ENCODE measurements at places on chromosomes 3 and 15.

- DNase-seq: no peak
Measured at GRCh38 chr3:127197300-127198189, 4.6 kb downstream of the PRR23E start.

GRCh38 chr3:117063930-117064329 is 354.4 kb downstream of the TUSC7 start:
- DNase-seq: no peak

DNA sequence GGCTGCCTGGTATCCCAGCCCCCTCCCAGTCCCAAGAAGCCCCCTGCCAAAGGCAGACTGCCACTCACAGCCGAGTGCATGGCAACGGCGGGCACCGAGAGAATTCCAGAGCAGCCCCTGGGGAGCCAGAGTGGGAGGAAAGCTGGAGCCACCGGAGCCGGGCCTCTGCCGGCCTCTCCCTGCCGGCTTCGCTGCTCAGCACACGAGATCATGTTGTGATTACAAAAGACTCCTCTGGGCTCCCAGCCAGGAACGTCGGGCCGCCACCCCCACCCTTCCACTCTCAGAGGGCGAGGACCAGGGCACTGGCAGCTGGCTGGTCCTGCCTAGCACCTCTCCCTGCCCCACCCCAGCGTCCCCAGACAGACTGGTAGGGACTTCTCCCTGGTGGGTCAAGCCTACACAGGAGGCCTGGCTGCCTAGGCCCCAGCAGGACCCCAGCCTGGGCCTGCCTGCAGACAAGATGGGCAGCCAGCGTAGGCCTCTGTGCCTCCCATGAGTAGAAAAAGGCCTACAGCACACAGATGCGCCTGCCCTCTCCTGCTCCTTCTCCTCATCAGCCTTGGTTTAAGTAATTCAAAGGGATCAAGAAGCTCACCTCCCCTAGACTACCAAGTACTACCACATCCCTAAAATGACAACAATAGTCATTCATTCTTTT is at the start of gene CCDC9B:
CCDC9B (minus strand) TSS at position 200 of the 661 bp plus-strand sequence; CDS start at position 80, 120 bp downstream.
- DNase-seq: no peak

DNA sequence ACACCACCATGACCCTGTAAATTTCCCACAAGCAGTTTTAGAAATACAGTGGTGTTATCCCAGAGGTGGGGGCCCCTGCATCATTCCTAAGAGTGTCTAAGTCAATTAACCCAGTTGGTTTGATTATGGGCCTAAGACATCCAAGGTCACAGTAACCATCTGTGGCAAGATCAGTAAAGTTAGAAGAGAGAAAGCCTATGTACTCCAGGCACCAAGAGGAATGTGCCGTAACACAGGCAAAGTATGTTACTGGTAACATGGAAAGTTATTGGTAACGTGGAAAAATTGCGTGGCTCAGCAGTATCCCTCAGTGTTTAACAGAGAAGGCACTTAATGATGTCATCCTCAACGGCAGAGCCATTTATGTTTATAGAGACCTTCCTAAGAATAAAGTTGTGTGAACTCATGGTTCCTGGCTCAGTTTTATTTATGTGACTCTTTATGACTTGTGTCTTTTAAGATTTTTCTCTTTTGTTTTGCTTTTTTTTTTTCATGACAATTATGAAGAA is 144.1 kb upstream of the RASGRP1 start:
- DNase-seq: no peak

DNA sequence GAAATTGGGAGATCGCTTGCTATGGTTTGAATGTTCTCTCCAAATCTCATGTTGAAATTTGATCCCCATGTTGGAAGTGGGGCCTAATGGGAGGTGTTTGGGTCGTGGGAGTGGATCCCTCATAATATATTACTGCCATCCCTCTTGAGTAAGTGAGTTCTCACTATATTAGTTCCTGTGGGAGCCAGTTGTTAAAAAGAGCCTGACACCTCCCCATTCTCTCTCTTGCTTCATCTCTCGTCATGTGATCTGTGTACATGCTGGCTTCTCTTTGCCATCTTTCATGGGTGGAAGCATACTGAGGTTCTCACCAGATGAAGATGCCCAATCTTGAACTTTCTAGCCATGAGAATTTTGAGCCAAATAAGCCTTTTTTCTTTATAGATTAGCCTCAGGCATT is 43.0 kb upstream of the IL20RB start:
- DNase-seq: no peak

DNA sequence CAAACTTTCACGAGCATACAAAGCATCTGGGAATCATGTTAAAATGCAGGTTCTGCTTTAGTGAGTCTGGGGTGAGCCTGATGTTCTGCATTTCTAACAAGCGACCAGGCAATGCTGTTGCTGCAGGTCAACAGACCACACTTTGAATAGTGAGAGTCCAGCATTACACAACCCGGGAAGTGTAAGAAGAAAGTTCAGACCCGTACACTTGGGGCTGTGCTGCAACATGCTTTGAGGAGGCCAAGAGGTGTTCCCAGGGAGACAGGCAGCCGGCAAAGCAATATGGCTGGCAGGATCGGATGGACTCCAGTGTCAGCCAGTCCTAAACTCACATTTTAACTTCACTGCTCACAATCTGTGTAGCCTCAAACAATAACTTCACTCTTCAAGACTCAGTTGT is 134.2 kb downstream of the LIPC start:
- DNase-seq: no peak

DNA sequence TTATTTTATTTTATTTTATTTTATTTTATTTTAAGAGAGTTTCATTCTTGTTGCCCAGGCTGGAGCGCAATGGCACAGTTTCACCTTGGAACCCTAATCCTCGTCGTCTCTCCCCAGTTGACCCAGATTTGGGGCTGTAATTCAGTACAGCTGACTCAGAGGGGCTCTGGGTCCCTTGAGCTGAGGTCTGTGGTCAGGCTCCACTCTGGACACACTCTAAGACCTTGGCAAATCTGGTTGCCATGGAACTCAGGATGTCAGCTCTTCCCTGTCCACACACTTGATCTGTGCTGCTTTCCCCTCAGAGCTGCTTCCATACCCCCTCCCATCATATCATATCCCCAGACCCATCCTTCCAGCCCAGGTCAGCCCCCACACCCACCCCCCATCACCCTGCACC is 675 bp upstream of the CYP11A1 start:
- DNase-seq: no peak

- DNase-seq: no peak
Measured at GRCh38 chr3:136653628-136654027, 98.5 kb downstream of the STAG1 start.

GRCh38 chr15:59492389-59493377 is 54.7 kb downstream of the FAM81A start:
- peak; percentile 47 for DNase-seq

DNA sequence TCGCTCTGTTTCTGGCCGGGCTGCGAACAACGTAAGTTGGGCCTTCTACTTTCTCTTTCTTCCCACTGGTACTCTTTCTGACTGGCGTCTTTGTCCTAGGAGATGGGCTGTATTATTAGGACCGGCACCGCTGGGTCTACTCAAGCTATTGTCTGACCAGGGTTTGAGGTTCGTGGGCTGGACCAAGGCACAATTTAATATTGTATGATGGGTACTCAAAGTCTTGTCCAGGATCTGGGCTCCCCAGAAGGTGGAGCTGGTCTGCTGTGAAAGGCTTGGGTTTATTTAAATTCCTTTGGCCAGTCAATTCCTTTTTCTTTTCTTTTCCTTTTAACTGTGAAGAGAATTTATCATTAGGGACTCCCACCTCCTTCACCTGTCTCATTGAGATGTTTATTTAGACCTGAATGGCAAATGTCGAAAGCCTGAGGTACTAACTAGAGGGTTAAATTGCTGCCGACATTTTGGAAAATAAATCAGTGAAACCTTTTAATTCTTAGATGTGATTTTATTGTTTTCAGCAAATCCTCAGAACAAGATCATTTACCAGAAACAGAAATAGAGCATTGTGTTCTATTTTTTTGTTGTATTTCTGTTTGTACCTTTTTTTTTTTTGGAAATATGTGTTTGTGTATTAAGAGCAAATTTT is 410 bp downstream of the LRRC49 start:
- peak; percentile 22 for DNase-seq

GRCh38 chr3:144105542-144105941 is 133.9 kb downstream of the DIPK2A start:
- DNase-seq: no peak

DNA sequence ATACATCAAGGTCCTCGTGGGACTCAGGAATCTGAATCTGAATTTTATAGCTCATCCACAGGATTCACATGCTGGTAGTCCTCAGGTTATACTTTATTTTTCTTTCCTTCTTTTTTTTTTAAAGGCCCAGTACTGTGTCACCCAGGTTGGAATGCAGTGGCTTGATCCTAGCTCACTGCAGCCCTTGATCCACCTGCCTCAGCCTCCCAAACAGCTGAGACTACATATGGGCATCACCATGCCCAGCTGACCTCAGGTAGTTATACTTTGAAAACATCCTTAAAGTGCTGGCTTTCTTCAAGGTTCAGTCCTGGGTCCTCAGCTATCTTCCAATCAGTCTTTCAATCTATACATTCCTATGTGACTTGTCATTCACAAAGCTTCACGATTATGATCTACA is 38.2 kb downstream of the SNX4 start:
- no peak for DNase-seq

GRCh38 chr3:150538324-150539208 is 7.7 kb downstream of the SERP1 start:
- no peak for DNase-seq

DNA sequence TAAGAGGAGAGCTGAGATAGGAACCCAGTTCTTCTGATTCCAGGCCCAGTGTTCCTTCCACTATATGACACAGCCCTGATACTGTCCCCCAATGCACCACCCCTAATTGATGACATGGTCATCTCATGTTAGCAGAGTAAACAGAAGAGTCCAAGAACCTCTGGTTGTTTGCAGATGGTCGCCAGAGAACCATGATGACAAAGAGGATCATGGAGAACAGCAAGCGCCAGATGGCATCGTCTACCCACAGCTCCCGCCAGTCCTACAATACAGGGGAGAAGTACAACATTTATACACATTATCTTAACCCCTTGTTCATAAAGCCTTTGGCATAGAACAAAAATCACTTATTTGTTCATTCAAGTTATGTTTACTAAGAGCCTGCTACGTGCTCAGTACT is 18.5 kb upstream of the VPS39 start:
- DNase-seq: peak; percentile 43

- DNase-seq: no peak
Measured at GRCh38 chr15:62691008-62691407, 351.5 kb upstream of the TPM1 start.

GRCh38 chr15:67120839-67121643 is 55.6 kb downstream of the SMAD3 start:
- no peak for DNase-seq

- DNase-seq: no peak
Measured at GRCh38 chr3:157101486-157101885, 58.5 kb downstream of the CCNL1 start.

DNA sequence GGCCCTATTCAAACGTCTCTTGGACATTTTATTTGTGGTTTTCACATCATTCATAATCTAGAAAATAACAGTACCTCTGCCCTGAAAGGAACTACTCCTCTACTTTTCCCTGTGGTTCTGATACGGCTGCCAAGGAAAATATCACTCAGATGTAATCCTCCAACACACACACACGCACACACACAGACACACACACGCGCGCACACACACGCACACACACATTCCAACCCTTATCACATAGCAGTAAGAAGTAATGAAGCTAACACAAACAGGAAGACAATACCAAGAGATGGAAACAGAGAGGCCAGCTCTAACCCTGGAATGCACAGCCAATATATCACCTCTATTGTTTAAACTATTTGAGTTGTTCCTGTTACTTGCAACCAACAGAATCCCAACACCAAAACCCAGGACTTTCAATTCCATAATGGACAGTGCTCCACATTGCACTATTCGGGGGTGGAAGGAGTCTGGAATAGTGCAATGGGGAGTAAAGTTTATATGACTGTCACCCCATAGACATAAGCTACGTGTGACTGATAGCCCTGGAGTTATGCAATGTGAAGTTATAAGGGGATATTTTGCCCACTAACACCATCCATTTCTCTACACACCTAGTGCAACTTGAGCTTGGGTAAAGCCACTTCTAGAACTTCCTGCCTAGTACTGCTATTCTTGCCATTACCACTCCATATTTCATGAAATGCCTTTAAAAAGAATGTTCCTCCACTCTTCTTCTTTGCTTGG is 71.3 kb upstream of the FNDC3B start:
- DNase-seq: no peak

- DNase-seq: no peak
Measured at GRCh38 chr3:128607710-128608048, 42.9 kb downstream of the RPN1 start.

DNA sequence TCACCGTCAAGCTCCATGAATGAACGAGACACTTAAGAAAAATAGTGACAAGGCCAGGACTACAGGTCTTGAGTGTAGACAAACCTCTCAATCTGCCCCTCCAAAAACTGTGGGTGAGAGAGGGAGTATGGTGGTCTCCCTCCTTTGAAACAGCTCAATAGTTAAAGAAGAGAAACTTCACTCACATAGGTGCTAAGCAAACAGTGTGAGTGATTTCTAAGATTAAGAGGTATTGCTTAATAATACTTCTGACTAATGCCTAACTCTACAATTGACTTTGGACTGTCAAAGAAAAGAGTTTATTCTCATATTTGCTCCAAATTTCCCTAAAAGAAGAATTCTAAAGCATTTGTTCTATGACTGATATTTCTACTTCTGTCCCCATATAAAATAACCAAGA is 17.0 kb upstream of the TMEM108 start:
- DNase-seq: no peak

DNA sequence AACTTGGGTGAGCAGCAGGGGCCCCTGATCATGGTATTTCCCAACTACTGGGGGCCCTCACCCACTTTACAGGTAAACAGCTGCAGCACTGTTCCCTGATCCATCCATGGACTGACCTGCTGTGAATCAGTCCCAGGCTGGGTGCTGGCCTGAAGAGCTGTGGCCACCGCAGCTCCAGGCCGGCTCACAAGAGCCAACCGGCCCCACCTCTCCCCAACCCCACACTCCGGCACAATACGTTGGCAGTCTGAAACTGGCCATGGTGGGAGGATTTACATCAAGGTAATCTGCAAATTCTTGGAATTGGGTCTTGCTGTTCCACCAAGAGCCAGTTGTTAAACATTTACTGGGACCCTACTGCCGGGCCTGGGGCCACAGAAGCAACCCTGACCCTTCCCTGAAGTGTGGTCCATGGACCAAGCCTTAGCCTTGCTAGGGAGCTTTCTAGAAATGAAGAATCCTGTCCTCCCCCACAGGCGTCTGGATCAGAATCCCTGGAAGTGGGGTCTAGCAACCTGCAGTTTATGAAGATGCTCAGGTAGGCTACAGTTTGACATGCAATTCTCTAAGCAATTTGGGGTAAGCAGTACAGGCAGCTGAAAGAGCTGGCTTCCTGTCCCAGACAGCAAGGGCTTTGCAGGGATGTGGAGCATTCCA is 3.7 kb downstream of the SLC6A20 start:
- no peak for DNase-seq

- DNase-seq: peak; percentile 87
Measured at GRCh38 chr15:88897456-88898194, 2.3 kb upstream of the HAPLN3 start.

- no peak for DNase-seq
Measured at GRCh38 chr3:12611117-12611516, 52.8 kb downstream of the RAF1 start.

All from WERI-Rb-1 (cell line).